Tibial nerve (tissue), 4 donors: ENCODE measurements at places on chromosomes 16 and 17.

- no peak for DNase-seq
Measured at GRCh38 chr17:57905875-57906455, 49.2 kb downstream of the CUEDC1 start.

GRCh38 chr16:77298418-77299360 is 99.5 kb downstream of the SYCE1L start:
- peak; percentile 8 for DNase-seq

DNA sequence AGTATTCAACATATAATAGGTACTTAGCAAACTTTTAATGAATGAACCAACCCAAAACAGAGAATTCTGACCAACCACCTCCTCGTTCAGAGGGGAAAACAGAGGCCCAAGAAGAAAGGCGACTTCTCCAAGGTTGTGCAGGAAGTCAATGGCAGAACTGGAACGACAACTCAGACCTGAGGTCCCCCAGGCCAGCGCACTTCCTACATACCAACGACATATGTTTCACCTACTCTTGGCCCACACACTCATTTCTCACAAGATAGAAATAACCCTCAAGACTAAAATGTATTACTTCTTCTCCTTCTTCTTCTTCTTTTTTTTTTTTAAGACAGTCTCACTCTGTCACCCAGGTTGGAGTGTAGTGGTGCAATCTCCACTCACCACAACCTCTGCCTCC is 14.4 kb downstream of the CHCT1 start:
- DNase-seq: no peak

GRCh38 chr17:35448214-35448898 is at the start of gene SLFN13:
SLFN13 (minus strand) TSS chr17:35448766; CDS start chr17:35445680, 3,086 bp downstream.
- peak; percentile 31 for DNase-seq

GRCh38 chr16:15398618-15399316 is 3.2 kb downstream of the MPV17L start:
- no peak for DNase-seq

DNA sequence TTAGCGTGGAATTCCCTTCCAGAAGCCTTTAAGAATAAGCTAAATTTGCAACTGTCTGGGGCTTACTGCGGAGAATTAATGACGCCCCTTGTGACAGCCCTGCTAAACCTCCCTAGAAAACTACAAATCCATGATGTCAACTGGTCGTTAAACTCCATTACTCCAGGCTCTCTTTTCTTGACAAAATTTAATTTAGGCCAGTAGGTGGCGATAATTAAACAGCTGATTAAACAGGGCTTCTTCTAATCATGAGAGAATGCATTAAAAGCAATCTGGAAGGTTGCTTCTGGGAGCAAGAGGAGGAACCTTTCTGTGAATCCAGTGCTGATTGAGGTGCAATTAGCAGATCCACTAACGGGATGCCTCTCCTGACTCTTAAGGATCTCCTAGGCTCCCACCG is 8.1 kb upstream of the NLRP1 start:
- DNase-seq: no peak

DNA sequence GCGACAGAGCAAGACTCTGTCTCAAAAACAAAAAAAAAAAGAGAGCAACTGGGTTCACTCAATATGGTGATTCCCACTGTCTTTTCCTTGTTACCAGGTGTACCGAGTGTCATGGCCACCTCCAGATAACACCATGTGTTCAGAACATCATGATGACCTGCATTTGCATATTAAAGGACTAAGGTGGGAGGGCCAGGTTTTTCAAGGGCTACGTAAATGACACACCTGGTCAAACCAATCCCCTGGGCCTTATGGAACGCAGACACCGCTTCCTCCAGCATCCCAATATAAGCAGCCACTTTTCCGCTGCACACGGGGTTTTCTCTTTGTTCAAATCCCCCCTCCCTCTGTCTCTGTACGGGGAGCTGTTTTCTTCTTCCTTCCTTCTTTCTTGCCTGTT is 29.3 kb downstream of the WSCD1 start:
- no peak for DNase-seq

GRCh38 chr16:65116216-65116615 is 5.6 kb downstream of the CDH11 start:
- DNase-seq: no peak

DNA sequence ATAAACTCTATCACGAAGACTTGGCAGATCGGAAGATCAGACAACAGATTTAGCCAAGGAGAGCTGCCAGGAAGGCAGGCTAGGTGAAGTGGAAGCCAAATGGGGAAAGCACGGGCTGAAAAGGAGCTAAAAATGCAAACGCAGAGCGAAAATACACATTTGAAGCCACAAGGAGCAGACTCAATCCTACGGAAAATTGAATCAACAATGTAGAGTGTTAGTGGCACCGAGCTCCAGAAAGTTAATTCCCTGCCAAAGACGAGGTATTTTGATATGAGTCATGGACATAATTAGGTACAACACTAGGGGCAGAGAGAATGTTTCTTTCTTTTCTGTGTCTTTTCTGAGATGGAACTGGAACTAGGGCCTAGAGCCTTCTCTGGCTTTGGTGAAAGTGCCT is 20.7 kb downstream of the GSG1L start:
- DNase-seq: no peak

DNA sequence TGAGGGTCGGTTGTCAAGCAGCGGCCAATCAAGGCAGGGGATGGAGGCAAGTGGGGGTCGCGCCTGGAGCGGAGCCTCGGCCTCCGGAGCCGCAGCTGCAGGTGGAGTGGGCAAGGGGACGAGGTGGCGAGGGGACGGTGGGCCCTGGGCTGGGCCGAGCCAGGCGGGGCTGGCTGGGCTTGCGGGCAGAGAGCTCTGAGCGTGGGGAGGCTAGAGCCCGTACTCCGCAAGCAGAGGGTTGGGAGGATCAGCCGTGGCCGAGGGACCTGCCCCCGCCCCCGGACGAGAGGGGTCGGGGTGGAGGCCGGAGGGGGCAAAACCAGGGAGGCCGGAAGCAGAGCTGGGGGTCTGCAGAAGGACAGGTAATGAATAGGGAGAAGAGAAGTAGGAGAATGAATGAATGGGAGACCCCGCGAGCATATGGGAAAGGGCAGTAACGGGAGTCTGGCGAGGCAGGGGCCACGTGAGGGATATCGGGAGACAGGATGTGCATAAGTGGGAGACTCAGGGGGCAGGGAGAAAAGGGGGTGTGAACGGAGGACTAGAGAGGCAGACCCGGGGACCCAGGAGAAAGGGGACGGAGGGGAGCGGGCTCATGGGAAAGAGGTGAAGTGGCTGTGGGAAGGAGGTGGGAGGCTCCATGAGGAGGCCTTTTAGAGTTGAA is at the start of gene KATNB1:
TSS of gene KATNB1 (plus strand) at position 16 of the 664 bp plus-strand sequence. CDS start 1,474 bp downstream, outside the sequence.
- no peak for DNase-seq

DNA sequence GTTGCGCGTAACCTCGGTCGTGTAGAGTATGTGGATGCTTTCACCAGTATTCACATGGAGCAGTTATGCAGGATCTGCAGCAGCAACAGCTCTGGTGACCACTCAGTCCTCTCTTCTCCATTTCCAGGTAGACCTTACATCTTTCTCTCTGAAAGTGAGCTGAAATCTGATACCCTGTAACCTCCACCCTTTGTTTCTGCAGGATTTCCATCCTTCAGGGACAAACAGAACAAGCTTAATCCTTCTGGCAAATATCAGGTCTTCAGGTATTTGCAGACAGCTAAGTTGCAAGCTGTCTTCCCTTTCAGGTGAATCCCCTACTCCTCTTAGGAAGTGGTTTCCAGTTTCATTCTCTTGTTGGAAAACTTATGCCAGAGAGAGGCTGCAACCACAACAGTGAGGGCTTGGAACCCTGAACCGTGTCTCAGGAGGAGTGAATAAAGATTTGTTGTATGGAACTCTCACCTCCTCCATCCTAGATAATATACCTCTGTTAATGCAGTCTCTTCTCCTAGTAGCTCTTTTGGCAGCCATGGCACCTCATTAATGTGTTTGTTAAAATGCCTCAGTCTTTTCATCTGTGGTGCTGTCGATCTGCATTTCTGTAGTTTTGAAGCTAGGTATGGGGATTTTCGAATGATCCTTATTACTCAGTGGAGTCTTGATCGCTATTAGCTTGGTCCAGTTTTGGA is 172.5 kb downstream of the PRKCA start:
- no peak for DNase-seq

GRCh38 chr16:68985855-68986254 is 119.6 kb upstream of the HAS3 start:
- no peak for DNase-seq

DNA sequence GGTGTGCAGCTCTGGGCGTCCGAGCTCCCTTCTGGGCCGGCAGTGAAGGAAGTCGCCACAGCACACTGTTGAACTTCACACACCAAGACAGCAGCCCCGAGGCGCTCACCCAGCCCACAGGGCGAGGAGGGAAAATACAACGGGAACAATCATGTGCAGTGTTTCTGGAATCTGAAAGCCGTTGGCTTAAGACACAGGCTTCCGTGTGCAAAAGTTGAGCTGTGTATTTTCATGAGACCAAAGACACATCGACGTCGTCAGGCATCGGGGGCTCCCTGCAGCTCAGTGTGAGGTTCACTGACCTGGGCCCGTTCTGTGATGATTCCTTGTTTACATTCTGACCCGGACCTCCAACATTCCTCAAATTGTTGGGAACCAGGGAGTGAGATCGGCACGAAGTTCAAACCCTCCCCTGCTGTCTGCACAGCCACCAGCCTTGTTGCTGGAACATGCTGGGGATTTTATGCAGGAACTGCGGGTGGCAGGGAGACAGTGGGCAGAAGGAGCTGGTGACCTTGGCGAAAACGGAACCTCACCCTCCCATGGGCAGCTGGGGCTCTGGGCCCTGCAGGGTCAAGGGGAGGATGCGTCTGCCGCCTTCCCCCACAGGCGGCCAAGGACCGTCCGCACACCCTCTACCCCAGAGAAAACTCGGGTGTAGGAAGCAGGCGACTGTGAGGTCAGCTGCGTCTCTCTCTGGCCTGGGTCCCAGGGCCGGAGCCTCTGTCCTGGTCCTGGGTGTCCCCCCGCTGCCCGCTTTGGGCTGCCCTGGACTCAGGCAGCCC is 72.2 kb downstream of the METRNL start:
- DNase-seq: no peak

- no peak for DNase-seq
Measured at GRCh38 chr16:57509231-57509923, 23.1 kb upstream of the DOK4 start.
